Activated CD4-positive, alpha-beta memory T cell treated with anti-CD3 and anti-CD28 coated beads for 36 hours (primary cell): ENCODE measurements at places on chromosomes 4 and X.

- H3K4me1 ChIP-seq = no peaks in the 10 kb centered on the region
- no peak for DNase-seq
- H3K4me3 ChIP-seq = no peak overlapping the region
- no peaks in the 10 kb centered on the region for H3K36me3 ChIP-seq
- no peaks in the 10 kb centered on the region for H3K27me3 ChIP-seq
Observed at GRCh38 chr4:47427935-47428334, 35.6 kb downstream of the COMMD8 start.

- no peaks in the 10 kb centered on the region for H3K36me3 ChIP-seq
- no peak overlapping the region for H3K27ac ChIP-seq
- H3K4me1 ChIP-seq = no peaks in the 10 kb centered on the region
- H3K27me3 ChIP-seq = no peaks in the 10 kb centered on the region
- no peak for DNase-seq
Observed at GRCh38 chr4:95170176-95170575, 378.6 kb downstream of the UNC5C start.

DNA sequence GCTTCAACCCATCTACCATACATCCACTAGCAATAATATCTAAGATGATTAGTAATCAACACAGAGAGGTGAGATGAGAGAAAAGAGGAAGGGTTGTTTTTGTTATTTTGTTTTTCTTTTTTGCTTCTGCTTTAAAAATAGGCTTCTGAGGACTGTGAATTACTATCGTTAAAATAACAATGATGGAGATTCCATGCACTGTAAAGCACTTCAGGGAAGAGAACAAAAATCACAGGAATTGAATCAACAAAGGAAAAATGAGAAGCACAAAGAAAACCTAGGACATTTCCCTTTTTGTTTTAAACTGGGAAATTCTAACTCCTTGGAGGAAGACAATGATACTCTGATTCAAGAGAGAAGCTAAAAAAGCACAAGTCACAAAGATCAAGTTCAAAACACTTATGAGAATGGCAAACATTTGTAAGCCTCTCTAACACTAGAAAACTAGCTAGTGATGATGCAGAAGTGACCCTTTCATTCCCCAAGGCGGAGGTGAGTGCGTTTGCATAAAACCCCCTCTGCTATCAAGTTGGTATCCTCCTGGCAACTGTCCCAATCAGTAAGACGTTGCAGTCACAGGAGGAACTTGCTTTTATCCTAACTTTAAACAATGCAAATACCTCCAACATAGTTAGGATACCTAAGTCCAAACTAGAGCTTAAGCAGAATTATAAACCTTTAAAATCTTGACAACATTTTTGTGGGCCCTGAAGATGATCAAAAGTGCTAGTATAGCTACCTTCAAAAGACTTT lies 308.5 kb downstream of the CAMK2D start:
- no peak overlapping the region for H3K4me3 ChIP-seq
- H3K36me3 ChIP-seq = peaks cover 30% of the 10 kb centered on the region
- peak overlapping the region; percentile 44 for H3K27ac ChIP-seq
- H3K27me3 ChIP-seq = no peaks in the 10 kb centered on the region
- no peak for DNase-seq
- peaks cover 15% of the 10 kb centered on the region for H3K4me1 ChIP-seq

DNA sequence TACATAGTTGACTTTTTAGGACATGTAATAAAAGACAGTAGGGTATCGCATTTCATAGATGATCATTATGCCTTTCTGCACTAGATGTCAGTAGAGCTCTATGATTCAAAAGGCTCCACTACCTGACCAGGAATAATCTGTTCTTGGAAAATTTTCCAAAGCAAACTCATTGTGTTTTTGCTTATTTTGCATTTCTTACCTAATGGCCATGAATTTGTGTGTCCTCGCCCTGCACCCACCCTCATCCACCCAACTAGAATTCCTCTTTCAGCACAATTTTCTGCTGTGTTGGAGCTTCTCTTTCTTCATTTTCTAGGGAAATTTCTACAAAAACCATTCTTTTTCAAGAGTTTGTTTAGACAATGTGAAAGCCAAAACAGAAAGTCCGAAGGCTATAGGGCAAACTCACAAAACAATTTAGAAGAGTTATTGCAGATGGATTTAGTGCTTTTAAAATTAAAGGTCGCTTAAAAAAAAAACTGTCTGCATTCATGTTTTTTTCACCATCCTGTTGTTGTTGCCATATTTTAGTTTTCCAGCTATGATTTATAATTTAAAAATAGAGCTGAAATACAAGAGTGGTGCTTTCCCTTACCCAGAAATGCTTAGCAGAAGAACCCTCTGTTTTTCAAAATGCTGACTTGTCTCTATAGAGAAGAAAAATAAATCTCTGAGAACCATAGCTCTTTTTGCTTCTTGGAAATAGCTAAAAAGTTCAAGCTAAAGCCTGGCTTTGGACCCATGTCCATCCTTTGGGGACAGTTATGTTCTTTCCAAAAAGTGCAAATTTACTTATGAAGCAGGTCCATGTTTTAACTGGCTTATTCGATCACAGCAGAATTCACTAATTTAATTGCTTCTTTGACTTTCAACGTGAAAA lies 183.7 kb downstream of the SPATA18 start:
- DNase-seq = no peak
- H3K4me1 ChIP-seq = no peaks in the 10 kb centered on the region
- H3K27me3 ChIP-seq = no peaks in the 10 kb centered on the region
- no peak overlapping the region for H3K4me3 ChIP-seq

DNA sequence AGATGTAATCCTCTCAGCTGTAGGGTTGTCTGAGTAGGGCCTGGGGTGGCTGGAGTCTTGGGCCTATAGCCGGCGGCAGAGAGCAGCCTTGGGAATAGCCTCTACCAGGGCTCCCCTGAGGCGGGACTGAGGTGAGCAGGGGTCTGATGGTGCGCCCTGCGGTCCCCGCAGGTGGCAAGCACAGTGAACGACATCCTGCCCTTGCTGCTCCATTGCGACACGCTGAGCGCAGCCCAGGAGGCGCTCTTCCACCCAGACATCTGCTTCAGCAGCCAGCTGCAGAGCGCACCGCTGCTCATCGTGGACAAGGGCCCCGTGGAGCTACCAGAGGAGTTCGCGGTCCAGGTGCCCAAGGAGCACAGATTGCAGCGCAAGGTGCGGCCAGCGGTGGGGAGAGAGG lies 317.0 kb downstream of the ADGRL3 start:
- H3K36me3 ChIP-seq = no peaks in the 10 kb centered on the region
- no peaks in the 10 kb centered on the region for H3K27me3 ChIP-seq
- H3K4me3 ChIP-seq = no peak overlapping the region
- no peak for DNase-seq

GRCh38 chrX:85808217-85808616 lies 239.1 kb downstream of the CHM start:
- no peak for DNase-seq
- H3K36me3 ChIP-seq = no peaks in the 10 kb centered on the region
- H3K4me3 ChIP-seq = no peak overlapping the region
- no peaks in the 10 kb centered on the region for H3K27me3 ChIP-seq

DNA sequence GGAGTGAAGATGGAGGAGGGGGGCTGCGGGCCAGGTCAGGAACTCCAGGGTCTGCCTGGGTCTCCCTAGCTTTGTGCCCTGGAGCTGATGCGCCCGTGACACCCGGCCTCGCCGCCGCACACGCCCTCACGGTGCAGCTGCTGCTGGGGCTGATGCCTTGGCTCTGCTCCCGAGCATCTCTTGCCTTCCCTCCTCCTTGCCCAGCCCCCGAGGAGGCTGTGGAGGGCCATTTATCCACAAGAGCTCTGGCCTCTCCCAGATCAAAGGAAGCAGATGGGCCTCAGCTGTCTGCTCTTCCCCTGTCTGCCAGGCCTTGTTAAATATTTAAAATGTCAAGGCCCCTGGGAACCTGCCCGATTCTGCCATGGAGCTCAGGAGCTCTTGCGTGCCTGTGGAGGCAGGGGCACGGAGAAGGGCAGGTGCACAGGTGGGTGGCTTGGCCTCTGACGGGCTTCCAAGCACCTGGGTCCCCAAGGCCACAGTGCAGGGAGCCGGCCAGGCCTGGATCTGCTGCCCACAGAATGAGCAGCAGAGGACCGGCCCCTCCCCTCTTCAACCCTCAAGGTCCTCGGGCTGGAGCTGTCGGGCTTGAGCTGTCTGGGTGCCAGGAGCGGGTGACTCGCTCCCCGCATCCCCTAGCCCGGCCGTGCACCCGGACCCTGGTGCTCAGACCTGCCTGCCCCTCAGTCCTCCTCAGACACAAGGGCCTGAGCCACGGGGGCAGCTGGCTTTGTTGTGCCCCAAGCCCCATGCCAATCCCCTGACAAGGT lies 20.3 kb downstream of the ATP2B3 start:
- DNase-seq = no peak
- H3K4me1 ChIP-seq = no peaks in the 10 kb centered on the region
- no peaks in the 10 kb centered on the region for H3K36me3 ChIP-seq

DNA sequence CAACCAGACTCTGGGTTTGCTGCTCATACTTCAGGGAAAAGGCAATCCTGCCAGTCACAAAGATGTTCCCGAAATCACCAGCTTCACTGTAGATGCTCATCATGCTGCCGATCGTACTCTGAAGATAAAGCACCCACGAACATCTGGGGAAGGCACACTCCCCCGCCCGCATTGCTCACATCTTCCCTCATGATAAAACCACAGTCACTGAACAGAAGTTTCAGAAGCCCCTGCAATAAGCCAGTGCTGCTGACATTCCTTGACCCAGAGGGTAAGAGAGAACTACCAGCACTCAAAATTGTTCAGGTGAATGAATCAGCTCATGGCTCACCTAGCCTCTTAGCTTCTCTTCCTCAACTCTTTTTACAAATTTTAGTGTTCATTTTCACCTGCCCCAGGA lies 43.1 kb downstream of the SRPX2 start:
- DNase-seq = peak; percentile 15
- H3K27me3 ChIP-seq = peaks cover 3% of the 10 kb centered on the region
- H3K27ac ChIP-seq = no peak overlapping the region
- H3K4me1 ChIP-seq = peaks cover 12% of the 10 kb centered on the region
- H3K4me3 ChIP-seq = no peak overlapping the region
- no peaks in the 10 kb centered on the region for H3K36me3 ChIP-seq

GRCh38 chr4:19736968-19737756 lies 514.5 kb upstream of the SLIT2 start:
- H3K27me3 ChIP-seq = no peaks in the 10 kb centered on the region
- no peaks in the 10 kb centered on the region for H3K36me3 ChIP-seq
- DNase-seq = no peak
- H3K27ac ChIP-seq = no peak overlapping the region
- no peaks in the 10 kb centered on the region for H3K4me1 ChIP-seq

GRCh38 chr4:88900432-88900831 lies 156.6 kb downstream of the FAM13A start:
- no peaks in the 10 kb centered on the region for H3K4me1 ChIP-seq
- H3K27ac ChIP-seq = no peak overlapping the region
- H3K4me3 ChIP-seq = no peak overlapping the region
- no peak for DNase-seq
- peaks cover 2% of the 10 kb centered on the region for H3K27me3 ChIP-seq

- DNase-seq = no peak
- no peak overlapping the region for H3K4me3 ChIP-seq
- peaks cover 12% of the 10 kb centered on the region for H3K4me1 ChIP-seq
- no peaks in the 10 kb centered on the region for H3K27me3 ChIP-seq
- H3K27ac ChIP-seq = no peak overlapping the region
Observed at GRCh38 chrX:70171624-70172023, 5.7 kb upstream of the DGAT2L6 start.

DNA sequence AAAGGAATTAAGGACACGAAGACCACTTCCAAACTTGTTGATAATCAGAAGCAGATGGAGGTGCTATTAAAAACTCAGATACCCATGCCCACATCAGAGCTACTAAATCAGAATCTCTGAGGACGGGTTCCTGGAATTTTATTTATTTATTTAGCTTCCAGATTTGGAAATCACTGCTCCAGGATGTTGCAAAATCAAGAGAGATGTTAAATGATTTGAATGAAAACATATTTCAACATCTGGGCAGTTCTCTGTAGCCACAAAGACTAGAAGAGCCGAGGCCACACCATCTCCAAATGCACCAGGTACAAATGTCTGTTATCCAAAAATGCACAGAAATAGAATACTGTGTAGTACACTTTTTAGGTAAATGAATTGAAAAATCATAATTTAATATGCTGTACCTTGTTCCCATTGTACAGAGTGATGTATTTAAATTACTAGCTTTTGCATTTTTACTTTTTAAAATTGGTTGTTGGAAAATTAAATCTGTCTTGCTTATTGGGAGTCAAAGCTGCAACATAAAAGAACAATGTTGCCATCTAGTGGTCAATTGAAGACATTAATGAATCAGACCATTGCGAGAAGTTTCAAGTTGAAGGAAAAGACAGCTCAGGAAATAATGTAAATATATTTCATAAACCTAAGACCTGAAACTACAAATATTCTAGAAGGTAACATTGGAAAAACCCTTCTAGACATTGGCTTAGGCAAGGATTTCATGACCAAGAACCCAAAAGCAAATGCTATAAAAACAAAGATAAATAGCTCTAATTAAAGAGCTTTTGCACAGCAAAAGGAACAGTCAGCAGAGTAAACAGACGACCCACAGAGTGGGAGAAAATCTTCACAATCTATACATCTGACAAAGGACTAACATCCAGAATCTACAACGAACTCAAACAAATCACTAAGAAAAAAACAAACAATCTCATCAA lies 151.3 kb upstream of the TTC29 start:
- no peak for DNase-seq
- H3K27me3 ChIP-seq = peaks cover 12% of the 10 kb centered on the region
- H3K4me3 ChIP-seq = no peak overlapping the region
- no peak overlapping the region for H3K27ac ChIP-seq

GRCh38 chrX:46739736-46740135 lies 19.2 kb downstream of the SLC9A7 start:
- no peak overlapping the region for H3K27ac ChIP-seq
- H3K4me1 ChIP-seq = no peaks in the 10 kb centered on the region
- no peak overlapping the region for H3K4me3 ChIP-seq
- H3K27me3 ChIP-seq = no peaks in the 10 kb centered on the region
- no peak for DNase-seq
- peaks cover 17% of the 10 kb centered on the region for H3K36me3 ChIP-seq

- H3K27me3 ChIP-seq = no peaks in the 10 kb centered on the region
- no peaks in the 10 kb centered on the region for H3K4me1 ChIP-seq
Observed at GRCh38 chrX:3181846-3182245, 140.6 kb downstream of the ARSF start.

DNA sequence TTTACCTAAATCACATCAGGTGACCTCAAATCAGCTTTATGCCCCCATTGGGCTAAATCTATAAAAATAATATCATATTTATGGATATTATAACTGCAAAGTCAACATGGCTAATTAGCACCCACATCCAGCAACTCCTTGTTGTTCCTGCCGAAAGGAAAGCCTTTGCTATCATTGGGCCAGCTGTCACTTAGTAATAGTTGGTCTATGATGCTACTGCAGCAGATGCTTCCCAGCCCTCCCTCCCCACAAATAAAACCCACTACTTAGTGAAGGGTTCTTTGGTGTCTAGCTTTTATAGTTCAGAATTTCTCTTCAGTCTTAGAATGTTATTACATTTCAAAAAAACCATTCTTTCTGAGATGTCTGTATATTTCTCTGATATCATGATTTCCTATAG lies 116.9 kb upstream of the ENPEP start:
- H3K27me3 ChIP-seq = peaks cover 6% of the 10 kb centered on the region
- no peaks in the 10 kb centered on the region for H3K4me1 ChIP-seq
- H3K4me3 ChIP-seq = no peak overlapping the region
- H3K36me3 ChIP-seq = no peaks in the 10 kb centered on the region
